ENCODE measurements at places on chromosomes 12 and 14.

DNA sequence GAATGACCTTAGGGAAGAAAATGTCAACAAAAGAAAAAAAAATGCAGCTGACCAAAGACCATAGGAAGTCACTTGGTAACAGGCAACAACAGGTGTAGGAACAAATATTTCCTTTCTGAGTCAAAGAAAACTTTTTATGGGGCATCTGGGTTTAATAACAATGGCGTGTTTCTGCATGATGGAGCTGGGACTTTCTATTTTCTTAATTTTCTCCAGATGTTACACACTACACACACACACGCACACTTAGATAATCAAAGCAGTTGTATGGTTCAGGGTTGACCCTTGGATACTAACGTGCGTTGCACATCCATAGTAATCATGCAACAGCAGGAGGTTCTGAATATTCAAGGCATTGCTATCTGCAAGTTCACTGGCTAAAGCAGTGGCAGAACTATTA, 47.9 kb upstream of the NTF3 start:
- DNase-seq = no peak

DNA sequence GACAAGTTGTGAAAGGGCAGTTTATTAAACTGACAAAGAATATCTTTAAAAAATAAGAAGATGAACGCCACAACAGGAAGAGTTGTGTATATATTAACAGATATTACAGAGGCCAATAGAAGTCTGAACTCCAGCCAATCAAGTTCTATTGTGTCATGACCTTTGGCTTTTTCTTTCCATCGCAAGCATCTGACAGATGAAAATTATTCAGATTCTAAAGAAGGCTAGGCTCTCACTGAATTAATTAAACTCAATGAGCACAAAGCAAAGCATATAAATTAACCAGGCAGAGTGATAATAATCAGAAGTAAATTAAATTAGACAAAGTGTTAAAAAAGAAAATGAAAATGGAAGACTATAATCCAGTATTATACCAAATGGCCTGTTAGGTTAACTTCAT, 62.0 kb upstream of the PYGL start:
- no peak for DNase-seq

DNA sequence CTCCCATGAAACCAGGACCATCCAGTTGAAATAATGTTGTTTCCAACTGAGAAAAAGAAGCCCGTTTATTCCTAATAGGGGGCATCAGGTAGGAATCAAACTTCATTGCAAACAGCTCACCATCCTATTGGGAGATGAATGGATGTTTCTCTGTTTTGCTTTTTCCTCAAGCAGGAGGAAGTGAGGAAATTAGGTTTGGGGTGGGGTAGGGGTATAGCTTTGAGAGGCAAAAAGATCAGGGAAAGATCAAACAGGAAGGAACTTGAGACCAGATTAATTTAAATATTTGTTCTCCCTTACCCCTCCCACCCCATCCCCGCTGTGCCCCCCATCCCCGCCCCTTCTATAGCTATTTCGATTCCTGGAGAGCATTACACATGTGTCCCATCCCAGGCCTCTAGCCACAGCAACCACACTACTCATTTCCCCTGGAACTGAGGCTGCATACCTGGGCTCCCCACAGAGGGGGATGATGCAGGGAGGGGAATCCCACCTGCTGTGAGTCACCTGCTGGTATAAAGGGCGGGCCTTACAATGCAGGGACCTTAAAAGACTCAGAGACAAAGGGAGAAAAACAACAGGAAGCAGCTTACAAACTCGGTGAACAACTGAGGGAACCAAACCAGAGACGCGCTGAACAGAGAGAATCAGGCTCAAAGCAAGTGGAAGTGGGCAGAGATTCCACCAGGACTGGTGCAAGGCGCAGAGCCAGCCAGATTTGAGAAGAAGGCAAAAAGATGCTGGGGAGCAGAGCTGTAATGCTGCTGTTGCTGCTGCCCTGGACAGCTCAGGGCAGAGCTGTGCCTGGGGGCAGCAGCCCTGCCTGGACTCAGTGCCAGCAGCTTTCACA, at the start of gene IL23A:
Gene IL23A, plus strand, starts transcription at position 577 of the 850 bp plus-strand sequence. Its CDS starts 161 bp downstream, at position 738.
- no peak for DNase-seq

DNA sequence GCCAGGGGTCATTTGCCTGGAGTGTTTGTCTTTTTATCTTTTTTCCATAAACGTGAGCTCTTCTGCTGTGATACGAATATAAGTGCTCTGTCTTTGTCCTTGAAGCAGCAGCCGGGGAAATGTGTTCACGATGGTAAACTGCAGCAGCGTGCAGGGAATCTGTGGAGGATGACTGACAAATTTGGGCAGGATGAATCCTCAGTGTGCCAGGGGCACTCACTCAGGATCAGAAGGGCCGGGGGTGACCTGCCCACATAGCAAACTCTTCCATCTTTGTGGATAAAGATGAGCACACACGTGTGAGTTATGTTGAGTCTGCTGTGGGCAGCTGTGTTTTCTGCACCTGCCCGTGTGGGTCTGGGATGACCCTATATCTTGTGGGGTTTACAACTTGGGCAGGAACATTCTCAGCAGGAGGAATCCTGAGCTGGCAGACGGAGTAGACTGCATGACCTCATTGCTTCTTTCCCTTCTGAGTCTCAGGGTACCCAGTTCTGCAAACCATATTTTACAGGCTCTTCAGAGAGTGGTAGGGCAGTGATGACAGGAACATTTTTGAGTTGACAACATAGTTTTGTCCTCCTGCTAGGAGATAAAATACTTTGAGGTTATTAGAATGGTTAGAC, 711 bp downstream of the ANO4 start:
- DNase-seq = no peak

DNA sequence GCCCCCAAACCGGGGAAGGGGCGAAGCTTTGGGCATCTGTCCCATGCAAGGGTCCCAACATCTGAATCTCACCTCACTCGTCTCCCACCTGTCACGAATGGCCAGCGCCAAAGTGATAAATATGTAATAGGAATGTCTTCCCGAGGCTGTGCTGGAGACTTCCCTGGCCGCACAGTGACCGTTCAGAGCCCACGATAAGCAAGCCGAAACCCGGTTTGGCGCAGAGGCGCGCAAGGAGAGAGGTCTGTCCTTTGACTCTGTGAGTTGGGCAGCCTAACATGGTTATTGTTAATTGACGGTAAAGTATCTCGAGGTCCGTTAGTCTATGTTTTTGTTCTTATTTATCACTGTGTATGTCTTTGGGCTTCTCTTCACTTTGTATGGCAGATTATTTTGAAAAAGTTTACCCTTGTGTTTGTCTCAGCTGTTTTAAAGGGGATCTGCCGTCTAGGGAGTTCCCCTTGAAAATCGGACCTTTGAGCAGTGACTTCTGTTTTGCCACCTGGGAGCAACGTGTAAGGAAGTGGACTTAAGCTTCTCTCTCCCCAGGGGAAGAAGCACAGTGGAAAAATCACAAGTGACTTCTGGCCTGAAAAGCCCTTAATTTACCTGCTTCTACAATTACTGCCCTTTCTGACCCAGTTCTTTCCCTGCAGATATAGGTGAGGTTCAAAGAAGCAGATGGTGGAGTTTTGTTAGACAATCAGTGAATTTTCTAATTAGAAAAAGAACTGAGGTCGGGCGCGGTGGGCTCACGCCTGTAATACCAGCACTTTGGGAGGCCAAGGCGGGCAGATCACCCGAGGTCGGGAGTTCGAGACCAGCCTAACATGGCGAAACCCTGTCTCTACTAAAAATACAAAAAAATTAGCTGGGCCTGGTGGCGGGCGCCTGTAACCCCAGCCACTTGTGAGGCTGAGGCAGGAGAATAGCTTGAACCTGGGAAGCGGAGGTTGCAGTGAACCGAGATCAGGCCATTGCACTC, 1.1 kb upstream of the TM9SF1 start:
- DNase-seq = no peak

DNA sequence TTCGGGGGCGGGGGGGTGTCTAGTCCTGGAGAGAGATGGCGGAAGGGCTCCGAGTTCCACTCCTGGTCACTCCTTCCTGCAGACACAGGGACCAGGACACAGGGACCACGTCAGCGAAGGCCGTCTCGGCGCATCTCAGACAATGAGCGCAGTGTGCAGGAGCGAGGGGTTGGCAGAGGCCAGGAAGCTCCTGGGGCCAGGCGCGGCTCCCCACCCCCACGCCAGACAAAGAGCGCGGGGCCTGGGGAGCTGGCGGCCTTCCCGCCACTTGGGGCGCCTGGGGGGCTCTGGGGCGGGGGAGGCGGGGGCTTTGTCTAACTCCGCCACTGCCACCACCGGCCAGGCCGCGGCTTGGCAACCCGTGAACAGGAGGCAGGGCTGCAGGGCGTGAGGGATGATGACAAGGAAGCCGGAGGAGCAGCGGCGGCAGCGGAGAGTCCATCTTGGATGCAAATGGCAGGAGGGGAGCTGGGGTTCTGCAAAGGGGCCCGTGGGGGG, 2.2 kb downstream of the CDK2AP1 start:
- no peak for DNase-seq

- DNase-seq = no peak
Observed at GRCh38 chr12:9796971-9797370, 30.3 kb upstream of the KLRF1 start.

DNA sequence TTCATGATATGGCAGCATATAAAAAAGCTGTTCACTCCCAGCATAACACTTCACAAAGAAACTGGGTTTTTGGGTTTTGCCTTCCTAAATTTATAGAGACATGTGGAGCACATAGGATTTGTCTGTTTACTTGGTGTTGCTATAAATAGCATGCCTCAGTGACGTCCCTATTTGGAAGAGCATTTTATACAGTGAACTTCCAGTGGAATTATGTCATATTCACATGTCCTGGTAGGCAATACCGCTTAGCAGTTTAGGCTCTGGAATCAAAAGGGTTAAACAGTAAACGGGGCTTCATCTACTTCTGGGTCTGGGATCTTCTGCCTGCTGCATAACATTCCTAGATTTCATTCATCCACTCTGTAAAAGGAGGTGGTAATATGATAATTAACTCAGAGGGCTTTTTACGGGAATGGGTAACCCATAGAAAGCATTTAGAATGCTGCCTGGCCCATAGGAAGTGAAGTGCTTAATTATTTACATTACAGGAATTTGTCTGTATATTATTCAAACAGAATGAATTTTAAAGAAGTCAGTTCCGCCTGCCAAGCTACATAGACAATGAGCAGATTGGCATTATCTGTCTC, 396.1 kb downstream of the TMTC2 start:
- no peak for DNase-seq

- no peak for DNase-seq
Observed at GRCh38 chr14:59239022-59239421, 50.6 kb downstream of the DAAM1 start.

DNA sequence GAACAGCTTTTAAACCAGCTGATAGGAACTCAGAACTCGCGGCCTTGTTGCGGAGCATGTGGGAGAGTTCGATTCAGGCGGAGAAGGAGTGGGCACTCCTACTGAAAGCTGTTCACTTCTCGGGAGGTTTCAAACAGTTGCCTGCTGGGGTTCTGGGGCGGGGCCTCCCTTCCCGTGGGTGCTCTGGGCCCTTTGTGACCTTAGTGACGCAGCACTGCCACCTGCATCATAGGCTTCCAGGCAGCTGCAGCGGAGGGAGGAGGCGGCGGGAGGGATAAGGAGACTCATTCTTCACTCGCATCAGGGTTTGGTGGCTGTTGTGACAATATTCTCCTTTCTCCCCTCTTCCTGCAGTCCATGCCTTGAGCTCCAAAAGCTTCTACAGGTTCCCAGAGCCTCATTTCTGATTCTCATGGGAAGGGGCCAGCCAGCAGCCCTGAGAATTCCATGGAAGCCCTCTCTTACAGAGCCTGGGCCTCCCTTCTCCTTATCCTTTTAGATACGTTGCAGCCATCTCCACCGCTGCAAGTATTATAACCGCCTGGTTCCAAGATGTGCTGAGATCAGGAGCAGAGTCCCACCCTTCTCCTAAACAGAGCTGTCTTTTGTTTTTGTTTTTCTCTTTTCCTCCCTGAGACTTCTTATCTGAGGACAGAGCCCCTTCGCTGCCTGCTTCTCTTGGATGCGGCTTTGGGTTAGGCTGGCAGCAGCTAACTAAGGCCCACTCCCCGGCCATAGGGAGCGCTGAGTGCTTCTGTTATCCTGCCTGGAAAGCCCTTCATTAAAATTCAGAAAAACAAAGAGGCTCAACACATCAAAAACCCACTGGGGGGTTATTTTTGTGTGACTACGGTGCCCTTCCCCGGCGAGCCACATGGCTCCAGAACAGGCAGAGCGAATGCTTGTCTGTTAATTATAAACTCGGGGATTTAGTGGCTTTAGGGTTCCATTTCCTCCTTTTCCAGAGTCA, 67.6 kb upstream of the GPATCH2L start:
- DNase-seq = no peak

GRCh38 chr12:108745641-108746040, 14.3 kb upstream of the CORO1C start:
- DNase-seq = no peak

- no peak for DNase-seq
Observed at GRCh38 chr12:55629058-55629841, 7.4 kb upstream of the OR10P1 start.

- DNase-seq = no peak
Observed at GRCh38 chr14:91374879-91375702, 42.5 kb downstream of the CCDC88C start.

DNA sequence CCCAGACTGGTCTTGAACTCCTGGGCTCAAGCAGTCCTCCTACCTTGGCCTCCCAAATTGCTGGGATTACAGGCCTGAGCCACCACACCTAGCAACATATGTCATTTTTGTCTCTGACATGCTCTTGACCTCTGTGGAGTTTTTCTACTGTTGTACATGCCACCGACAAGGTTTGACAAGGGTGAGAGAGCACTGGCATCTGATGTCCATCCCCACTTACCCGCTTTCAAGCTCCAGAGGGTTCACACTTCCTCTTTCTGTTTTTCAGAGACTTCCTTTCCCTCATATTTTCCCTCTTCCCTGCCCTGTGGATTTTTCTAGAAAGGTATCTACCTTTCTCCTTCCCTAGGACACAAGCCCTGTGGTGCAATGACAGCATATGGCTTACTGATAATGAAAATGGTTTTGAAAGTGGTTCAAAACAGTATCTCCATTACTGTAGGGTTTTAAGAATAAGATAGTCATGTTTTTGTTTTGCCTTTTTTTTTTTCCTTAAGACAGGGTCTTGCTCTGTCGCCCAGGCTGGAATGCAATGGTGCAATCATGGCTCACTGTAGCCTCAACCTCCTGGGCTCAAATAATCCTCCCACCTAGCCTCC, 27.7 kb upstream of the PLEKHG3 start:
- DNase-seq = no peak

Data from T47D (cell line).